ENCODE measurements at places on chromosomes 5 and 9. TPM values are rescaled to one million over a fixed set of nuclear protein-coding genes. Genes with fewer than 3 reads are reported as not detected.

Gene RGS7BP
- polyA plus RNA-seq: 7.2 TPM

Gene BAAT
- 0.21 TPM for polyA plus RNA-seq

Gene GRIA1
- 3.4 TPM for polyA plus RNA-seq

Gene PDE4D
- 22.7 TPM for polyA plus RNA-seq

Gene ERCC6L2
- 53.6 TPM for polyA plus RNA-seq

Gene ACOT12
- polyA plus RNA-seq: 0.68 TPM

Gene COL27A1
- polyA plus RNA-seq: 26.6 TPM

Data from right renal cortex interstitium (tissue), 3 donors.